HCT116 (cell line): ENCODE measurements at places on chromosomes 16 and 17. TPM values are rescaled to one million over a fixed set of nuclear protein-coding genes. Genes with fewer than 3 reads are reported as not detected.

GRCh38 chr16:85474621-85475217 lies 138.4 kb upstream of the GSE1 start:
- no peaks in the 10 kb centered on the region for H3K27me3 ChIP-seq
- H3K27ac ChIP-seq: no peak overlapping the region
- no peak for DNase-seq

DNA sequence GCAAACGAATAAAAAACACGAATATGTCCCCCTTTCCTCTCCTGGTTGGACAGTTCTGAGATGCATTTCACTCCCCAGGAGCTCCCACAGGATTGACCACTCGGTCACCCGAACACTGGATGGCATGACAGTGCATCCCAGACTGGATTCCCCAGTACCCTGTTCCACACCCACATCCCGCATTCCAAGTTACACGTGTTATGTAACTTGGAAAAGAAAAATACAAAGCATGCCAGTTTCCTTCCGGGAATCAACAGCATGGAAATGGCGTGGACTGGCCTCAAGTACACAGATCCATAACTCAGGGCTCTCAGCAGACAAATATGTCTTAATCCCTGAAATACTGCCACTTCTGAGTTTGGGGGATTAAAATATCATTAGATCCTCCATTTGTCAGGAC lies 12.6 kb upstream of the KLHL36 start:
- DNase-seq: no peak
- no peak overlapping the region for H3K4me3 ChIP-seq
- H3K4me1 ChIP-seq: no peaks in the 10 kb centered on the region

GRCh38 chr16:28304214-28304613 lies 11.9 kb downstream of the SBK1 start:
- H3K36me3 ChIP-seq: no peaks in the 10 kb centered on the region
- H3K27me3 ChIP-seq: no peaks in the 10 kb centered on the region
- DNase-seq: no peak
- H3K27ac ChIP-seq: no peak overlapping the region
- no peaks in the 10 kb centered on the region for H3K4me1 ChIP-seq

DNA sequence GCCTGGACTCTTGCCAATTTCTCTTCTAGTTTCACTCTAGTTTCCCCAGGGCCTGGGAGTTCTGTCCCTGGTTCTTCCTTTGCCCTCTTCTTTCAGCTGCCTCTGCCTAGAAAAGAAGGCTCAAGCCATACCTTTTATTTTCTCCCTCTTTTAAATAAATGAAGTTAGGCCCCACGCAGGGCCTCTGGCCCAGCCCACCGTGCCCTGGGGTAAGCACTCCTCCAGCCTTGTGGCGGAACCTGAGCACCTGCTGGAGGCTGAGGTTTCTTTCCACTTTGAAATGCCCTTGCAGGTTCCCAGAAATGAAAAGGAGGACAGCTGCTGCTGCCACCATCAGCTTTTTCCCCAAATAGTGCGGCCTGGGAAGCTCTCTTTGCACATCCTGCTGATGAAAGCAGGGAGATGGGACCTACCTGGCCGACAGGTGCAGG lies 139.4 kb downstream of the CCDC182 start:
- no peak overlapping the region for H3K27ac ChIP-seq
- DNase-seq: no peak
- no peaks in the 10 kb centered on the region for H3K36me3 ChIP-seq
- no peaks in the 10 kb centered on the region for H3K27me3 ChIP-seq
- H3K4me1 ChIP-seq: no peaks in the 10 kb centered on the region

DNA sequence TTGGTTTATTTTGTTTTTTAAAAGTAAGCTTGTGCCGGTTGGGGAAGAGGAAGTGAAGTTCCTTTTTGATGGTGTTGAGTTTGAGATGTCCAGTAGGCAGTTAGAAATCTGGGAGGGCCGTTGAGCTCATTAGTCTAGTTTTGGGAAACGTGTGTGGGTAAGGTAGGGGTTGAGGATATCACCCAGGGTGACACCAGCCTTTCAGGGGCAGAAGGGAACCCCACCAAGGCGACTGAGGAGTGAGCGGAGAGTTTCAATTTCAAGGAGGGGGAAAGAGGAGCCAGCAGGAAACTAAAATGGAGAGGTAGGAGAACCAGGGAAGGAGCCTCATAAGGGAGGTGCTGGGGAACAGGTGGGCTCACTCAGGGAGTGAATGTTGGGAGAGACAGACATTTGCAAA lies 22.7 kb downstream of the HAPSTR1 start:
- no peak overlapping the region for H3K4me3 ChIP-seq
- no peak overlapping the region for H3K27ac ChIP-seq
- H3K36me3 ChIP-seq: peaks cover 34% of the 10 kb centered on the region
- no peaks in the 10 kb centered on the region for H3K27me3 ChIP-seq
- no peak for DNase-seq

DNA sequence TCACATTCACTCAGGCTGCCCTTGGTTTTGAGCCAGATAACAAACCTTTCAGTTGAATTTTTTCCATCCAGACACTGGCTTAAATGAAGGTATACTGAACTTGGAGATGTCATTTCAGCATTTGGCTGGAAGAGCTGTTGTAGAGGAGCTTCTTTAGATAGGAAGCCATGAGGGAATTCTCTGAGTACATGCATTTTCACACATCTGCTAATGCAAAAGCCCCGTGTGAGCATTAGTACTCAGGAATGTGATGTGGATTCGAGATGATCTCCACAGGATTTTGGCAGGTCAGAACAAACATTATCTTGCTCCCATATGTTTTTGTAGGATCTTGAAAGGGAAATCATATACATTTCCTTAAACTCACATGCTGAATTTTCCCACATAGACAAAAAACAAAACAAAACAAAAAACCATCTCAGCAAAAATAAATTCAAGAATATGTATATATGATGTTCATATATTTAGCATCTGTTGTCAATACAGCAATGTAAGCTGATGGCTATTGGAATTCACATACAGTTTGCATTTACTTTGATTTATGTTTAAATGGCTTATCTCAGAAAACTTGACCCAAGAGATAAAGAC lies 277.2 kb upstream of the TBX2 start:
- H3K4me3 ChIP-seq: no peak overlapping the region
- H3K36me3 ChIP-seq: no peaks in the 10 kb centered on the region
- H3K4me1 ChIP-seq: no peaks in the 10 kb centered on the region

DNA sequence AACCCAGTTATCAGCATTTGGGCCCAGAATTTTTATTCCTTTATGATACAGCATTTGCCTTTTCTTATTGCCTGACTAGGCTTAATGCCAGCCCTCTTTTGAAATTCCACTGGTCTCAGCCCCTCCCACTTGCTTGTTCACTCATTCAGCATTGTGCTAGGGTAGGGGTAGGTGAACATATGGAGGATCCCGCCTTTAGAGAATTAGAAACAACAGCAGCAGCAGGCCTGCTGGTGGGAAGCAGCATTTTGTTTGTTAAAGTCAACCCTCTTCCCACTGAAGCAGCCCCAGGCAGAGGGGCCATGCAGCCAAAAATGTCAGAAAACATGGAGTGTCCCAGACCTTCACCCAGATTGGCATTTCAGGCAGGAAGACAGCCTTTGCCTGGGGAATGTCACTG lies 1355.2 kb downstream of the CDH8 start:
- DNase-seq: no peak
- no peaks in the 10 kb centered on the region for H3K36me3 ChIP-seq
- H3K4me1 ChIP-seq: no peaks in the 10 kb centered on the region
- H3K27me3 ChIP-seq: no peaks in the 10 kb centered on the region
- no peak overlapping the region for H3K4me3 ChIP-seq

DNA sequence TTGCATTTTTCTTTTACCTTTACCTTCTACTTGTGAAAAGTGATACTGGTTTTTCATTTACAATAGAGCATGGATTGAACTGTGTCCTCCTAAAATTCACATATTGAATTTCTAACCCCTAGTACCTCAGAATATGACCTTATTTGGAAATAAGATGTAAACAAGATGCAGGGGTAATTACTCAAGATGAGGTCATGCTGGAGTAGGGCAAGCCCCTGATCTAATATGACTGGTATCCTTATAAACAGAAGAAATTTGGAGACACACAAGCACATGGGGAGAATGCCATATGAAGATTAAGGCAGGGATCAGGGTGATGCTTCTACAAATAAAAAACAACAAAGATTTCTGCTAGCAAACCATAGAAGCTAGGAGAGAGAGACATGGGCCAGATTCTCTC lies 12.2 kb downstream of the MYH13 start:
- DNase-seq: no peak
- H3K4me1 ChIP-seq: no peaks in the 10 kb centered on the region

GRCh38 chr17:47078801-47079200 lies 99.7 kb upstream of the RPRML start:
- DNase-seq: no peak
- H3K4me1 ChIP-seq: no peaks in the 10 kb centered on the region
- H3K27ac ChIP-seq: no peak overlapping the region
- no peak overlapping the region for H3K4me3 ChIP-seq

DNA sequence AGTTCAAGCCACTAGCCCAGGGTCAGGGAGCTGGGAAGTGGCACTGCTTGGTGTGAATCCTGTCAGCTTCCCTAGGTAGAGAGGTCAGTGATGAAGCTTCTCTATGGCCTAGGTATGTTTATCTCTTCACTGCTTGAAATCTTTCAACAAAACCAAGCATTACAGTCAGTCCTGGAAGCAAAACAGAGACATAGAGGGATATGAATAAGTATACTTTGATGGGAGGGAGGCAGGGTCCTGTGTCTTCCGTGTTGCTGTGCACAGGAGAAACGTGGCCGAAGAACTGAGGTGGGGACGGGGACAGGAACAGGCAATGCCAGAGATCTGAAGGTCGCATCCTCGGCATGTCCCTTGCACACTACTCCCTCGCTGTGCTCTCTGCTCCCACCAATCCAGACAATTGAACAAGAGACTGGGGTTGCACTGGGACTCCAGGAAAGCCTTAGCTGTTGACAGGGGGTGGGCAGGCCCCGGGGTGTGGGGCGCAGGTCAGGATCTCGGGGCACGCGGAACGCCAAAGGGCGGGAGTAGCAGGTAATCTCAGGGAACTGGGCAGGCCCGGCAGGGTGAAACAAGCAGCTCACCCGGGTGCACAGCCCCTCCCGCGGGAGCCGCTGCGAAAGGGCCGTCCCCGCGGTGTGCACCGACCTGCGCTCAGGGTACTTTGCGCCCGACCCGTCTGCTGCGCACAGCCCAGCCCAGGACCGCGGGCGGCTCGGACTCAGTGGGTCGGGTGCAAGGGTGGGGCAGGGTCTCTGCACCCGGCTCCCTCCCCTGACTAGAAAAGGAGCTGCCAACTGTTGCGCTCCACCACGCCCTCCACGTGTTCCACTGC lies at the start of gene MT1H:
MT1H (plus strand) TSS at position 810 of the 835 bp plus-strand sequence. CDS start 71 bp downstream, outside the sequence.
- H3K4me1 ChIP-seq: no peaks in the 10 kb centered on the region
- H3K27me3 ChIP-seq: no peaks in the 10 kb centered on the region
- no peak within 1 kb of the TSS for H3K4me3 ChIP-seq
- H3K36me3 ChIP-seq: no peaks in the 10 kb centered on the region
- DNase-seq: no peak

- peaks cover 9% of the 10 kb centered on the region; the same call in 1 of the 2 replicates for H3K4me1 ChIP-seq
- DNase-seq: no peak
- no peaks in the 10 kb centered on the region for H3K27me3 ChIP-seq
- H3K36me3 ChIP-seq: no peaks in the 10 kb centered on the region
Measured at GRCh38 chr16:14286368-14287230, 215.5 kb downstream of the MRTFB start.

DNA sequence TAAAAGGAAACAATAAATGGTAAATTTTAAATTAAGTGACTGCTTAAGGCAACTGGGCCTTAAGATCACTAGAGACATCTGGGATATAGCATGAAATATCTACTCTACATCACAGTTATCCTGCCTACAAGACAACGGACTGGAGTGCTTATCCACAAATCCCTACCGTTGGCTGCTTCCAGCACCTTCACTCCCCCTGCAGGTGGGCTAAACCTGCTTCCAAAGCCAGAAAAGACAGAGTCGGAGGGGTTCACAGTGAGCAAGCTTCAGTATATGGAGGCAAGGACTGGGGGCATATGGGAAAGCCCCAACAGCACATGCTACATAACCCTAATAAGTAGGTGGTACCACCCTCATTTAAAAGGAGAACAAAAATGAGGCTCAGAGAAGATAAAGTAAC lies 45.3 kb downstream of the GRIN2A start:
- peaks cover 24% of the 10 kb centered on the region for H3K27me3 ChIP-seq
- no peak overlapping the region for H3K4me3 ChIP-seq
- H3K27ac ChIP-seq: no peak overlapping the region
- DNase-seq: no peak

DNA sequence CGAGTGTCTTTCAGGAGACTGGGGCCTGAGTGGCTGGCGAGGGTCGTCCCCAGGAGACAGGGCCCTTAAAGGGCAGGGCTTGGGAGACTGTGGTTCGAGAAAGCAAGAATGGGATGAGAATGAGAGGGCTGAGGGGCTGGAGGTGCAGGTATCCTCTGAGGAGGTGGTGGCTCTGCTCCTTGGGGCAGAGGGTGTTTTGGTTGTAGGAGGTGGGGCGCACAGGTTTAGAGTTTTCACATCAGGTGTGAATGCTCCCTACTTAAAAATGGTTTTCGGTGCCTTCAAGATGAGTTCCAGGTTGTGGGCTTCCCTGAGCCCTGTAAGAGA lies 430 bp downstream of the BCAS3 start:
- DNase-seq: no peak
- H3K27me3 ChIP-seq: no peaks in the 10 kb centered on the region
- peaks cover 14% of the 10 kb centered on the region for H3K4me1 ChIP-seq
- peak overlapping the region; percentile 72 for H3K4me3 ChIP-seq
- no peaks in the 10 kb centered on the region for H3K36me3 ChIP-seq

DNA sequence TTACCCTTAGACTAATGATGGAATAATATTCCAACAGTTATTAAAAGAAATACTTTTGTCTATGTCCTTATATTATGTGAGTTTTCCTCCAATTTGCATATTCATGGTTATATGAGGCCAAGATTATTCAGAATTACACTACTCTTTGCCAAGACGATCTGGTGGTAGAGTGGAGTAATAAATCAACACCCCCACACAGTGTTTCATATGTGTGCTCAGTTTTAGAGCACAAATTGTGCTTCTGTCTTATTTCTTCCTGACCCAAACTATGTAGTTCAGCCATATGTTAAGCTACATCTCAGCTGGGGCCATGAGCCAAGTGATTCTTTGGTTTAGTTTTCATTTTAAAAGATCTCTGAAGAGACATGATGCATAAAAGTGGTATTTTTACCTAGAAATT lies 26.9 kb upstream of the PPM1E start:
- H3K4me1 ChIP-seq: no peaks in the 10 kb centered on the region
- H3K27ac ChIP-seq: no peak overlapping the region
- no peaks in the 10 kb centered on the region for H3K27me3 ChIP-seq
- H3K36me3 ChIP-seq: peaks cover 7% of the 10 kb centered on the region; the same call in 1 of the 2 replicates
- no peak for DNase-seq
- H3K4me3 ChIP-seq: no peak overlapping the region

- no peak overlapping the region for H3K27ac ChIP-seq
- peaks cover 25% of the 10 kb centered on the region for H3K4me1 ChIP-seq
- H3K36me3 ChIP-seq: no peaks in the 10 kb centered on the region
- no peak for DNase-seq
Measured at GRCh38 chr16:85386467-85387170, 226.5 kb upstream of the GSE1 start.

GRCh38 chr16:86363836-86364618 lies 146.3 kb upstream of the FOXF1 start:
- no peaks in the 10 kb centered on the region for H3K36me3 ChIP-seq
- no peak overlapping the region for H3K4me3 ChIP-seq
- H3K27me3 ChIP-seq: no peaks in the 10 kb centered on the region

TMEM238L gene
- total RNA-seq: not detected

NRN1L gene
- total RNA-seq: 1.4 TPM

NKD1 gene
- total RNA-seq: 11.4 TPM

SGCA gene
- total RNA-seq: 0.37 TPM

PDIA2 gene
- total RNA-seq: 0.93 TPM

ANKRD40CL gene
- 0.57 TPM for total RNA-seq

RNF227 gene
- total RNA-seq: 0.74 TPM

TMEM186 gene
- total RNA-seq: 14.0 TPM

TPSAB1 gene
- 0.25 TPM for total RNA-seq

TNK1 gene
- 16.8 TPM for total RNA-seq

ZNF598 gene
- total RNA-seq: 57.4 TPM

CHST4 gene
- 0.59 TPM for total RNA-seq

CA7 gene
- total RNA-seq: not detected

SLC2A4 gene
- total RNA-seq: 2.5 TPM

ERAL1 gene
- total RNA-seq: 52.0 TPM

DNAI2 gene
- total RNA-seq: not detected

SCNN1B gene
- total RNA-seq: 0.37 TPM
